ENCODE measurements at places on chromosomes 7 and 10.

DNA sequence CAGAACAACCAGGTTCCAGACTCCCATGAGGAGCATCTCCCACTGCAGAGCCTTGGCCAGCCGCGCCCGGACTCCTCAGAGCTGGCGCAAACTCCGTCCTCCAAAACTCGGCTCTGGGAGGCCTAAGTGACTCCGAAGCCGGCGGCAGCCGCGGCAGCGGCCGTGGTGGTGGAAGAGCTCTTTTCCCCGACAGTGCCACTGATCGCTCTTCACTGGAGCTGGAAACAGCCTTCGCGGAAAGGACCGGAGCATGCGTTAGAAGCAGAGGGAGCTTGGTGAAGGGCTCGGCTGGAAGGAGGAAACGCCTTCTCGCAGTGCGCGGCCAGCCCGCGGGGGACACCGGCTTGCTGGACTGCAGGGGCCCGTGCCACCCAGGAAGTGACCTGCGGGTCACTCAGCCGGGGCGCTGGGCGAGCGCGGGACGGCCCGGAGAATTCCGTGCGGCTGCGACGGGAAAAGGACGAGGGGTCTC, 5.0 kb upstream of the HOXA13 start:
- no peak for DNase-seq

GRCh38 chr7:156014808-156015207, 202.5 kb upstream of the SHH start:
- no peak for DNase-seq

GRCh38 chr10:44325157-44325556, 59.7 kb downstream of the CXCL12 start:
- no peak for DNase-seq

DNA sequence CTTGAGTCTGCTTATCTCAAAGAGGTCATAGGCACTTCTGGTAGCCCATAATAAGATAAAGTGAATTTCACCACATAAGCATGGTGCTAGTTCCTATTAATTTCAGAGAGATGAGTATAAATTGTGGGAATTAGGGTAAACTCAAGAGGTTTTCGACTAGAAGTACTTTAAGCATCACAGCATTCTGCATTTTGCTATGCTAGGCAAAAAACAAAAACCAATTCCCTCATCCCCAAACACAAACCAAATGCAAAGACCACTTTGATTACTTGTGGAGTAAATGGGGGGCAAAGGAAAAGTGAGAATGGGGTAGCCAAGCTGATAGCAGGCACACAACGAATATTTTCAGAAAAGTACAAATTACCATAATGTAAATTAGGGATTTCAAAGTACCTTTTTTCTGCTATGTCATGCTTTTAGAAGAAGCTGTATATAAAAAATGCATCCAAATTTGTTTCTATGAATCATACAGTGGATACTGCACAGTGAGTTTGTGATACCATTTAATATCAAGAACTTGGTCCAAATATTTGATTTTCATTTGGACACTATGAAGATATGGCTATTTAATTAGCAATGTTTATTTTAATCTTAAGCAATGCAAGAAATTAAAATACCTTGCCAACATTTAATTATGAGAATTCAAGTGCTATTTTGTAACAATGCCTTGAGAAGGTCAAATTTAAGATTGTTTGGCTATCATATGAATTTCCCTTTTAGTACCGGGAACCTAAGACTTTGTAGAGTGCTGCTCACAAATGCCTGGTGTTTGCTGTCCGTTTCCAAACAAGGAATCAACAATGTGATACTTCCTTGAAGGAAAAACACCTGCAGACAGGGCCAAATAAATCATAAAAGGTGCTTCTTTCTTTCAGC, 455.5 kb downstream of the PHTF2 start:
- no peak for DNase-seq

DNA sequence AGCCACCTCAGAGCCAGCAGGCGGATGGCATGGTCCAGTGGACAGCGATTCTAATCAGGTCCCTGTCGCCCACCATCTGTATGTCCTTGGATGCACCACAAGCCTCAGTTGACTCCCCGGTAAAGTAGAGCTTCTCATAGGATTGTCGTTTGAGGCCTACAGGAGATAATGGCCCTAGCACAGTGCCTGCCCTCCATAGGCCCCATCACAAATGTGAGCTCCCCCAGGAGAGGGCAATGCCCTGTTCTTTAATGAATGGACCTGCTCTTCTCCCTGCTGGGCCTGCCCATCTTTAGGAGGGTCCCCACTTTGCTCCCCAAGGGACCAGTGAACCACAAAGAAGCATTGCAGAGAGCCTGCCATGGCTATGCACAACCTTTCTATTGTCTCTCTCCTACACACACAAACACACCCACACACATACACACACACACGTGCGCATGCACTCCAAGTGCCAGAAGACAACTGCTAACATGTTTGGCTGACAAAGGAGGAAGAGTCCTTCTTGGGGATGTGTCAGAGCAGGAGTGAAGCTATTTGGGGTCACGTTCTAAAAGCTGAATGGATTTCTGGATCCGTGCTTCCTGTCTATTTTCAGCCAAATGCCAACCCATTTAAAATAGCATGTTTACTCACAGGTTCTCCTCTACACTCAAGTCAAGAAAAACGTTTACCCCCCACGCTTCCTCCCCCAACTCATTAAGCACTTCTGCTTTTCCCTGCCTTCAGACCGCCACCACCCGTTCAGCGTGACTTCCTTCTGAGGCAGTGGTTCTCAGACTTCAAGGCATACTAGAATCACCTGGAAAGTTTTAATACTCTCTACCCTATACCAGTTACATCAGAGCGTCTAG, 196.1 kb downstream of the GRID1 start:
- DNase-seq, result no peak

- no peak for DNase-seq
Measured at GRCh38 chr7:69433081-69433480, 165.2 kb upstream of the AUTS2 start.

DNA sequence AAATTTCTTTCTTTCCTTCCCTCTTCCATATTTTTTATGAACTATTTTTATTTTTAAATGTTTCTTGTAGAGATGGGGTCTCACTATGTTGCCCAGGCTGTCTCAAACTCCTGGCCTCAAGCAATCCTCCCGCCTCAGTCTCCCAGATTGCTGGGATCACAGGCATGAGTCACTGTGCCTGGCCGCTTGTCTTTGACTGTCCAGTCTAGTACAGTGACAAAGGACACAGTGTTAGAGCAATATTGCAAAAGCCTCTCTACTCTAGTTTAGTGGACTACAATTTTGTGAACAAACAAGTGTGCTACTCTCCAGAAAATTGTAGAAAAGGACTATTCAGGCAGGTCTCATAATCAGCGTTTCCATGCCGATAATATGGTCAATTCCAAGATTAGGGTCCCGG, 11.0 kb downstream of the CPA4 start:
- DNase-seq, result no peak
